ENCODE measurements at places on chromosomes 6 and 20.

GRCh38 chr6:2477250-2477649, 231.8 kb upstream of the GMDS start:
- DNase-seq: no peak

DNA sequence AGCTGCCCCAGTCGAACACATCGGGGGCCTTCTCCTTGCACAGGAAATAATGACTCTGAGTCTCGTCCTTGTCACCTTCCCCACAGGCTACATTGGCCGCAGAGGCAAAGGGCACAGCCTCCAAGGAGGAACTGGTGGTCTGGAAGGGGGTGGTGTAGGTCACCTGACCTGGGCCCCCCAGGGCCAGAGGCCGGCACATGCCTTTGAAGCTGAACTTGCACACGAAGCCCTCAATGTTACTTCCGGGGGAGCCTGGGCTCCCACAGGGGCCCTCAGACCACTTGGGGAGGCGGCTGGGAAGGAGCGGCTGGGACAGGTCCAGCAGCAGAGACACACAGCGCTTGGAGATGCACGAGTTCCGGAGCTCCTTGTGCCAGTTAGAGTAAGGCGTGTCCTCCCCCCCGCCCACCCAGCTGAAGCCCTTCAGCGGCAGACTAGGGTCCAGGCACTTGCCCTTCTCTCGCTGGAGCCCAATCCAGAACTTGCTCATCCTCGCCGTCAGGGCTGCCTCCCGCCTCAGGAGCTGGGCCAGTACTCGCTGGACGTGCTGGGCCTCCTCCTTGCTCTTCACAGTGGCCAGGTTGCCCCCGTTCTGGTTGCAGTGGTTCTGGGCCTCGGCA, 578 bp downstream of the CD93 start:
- no peak for DNase-seq

DNA sequence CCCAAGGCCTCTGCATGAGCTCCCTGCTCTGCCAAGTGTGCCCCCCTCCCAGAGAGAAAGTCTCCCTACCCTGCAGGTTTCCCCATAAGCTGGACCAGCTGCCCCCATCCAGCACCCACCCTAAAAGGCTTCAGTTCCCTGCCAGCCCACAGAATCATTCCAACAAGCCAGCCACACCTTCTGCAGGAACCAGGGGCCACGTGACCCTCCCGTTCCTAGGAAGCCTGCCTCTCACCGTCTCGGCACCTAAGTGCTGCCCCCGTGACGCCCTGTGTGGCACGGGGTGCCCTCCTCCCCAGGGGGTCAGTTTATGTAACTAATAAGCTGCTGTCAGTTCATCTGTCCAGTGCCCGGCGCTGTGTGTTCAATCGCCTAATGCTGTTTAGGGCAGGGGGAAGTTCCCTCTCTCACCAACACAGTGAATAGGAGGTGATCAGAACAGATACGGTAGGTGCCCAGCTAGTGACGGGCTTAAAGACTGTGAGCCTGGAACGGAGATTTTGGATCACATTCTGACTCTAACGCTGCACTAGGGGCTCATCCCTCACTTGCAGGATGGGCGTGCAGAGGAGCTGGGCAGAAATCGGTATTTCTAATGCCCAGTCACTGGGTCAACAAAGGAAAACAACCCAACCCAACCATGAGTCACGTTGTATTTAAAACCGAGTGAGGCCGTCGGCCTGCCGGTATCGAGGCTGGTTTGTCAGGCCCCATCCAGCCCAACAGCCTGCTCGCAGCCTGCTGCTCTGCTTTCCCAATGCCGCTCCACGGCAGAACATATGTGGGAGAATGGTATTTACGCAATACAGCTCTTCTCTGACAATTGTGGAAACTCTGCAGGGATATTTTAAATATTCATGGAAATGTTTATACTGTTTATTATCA, 56.0 kb downstream of the RAMACL start:
- DNase-seq: no peak

GRCh38 chr6:149761438-149761837, 11.9 kb downstream of the PCMT1 start:
- DNase-seq: no peak

DNA sequence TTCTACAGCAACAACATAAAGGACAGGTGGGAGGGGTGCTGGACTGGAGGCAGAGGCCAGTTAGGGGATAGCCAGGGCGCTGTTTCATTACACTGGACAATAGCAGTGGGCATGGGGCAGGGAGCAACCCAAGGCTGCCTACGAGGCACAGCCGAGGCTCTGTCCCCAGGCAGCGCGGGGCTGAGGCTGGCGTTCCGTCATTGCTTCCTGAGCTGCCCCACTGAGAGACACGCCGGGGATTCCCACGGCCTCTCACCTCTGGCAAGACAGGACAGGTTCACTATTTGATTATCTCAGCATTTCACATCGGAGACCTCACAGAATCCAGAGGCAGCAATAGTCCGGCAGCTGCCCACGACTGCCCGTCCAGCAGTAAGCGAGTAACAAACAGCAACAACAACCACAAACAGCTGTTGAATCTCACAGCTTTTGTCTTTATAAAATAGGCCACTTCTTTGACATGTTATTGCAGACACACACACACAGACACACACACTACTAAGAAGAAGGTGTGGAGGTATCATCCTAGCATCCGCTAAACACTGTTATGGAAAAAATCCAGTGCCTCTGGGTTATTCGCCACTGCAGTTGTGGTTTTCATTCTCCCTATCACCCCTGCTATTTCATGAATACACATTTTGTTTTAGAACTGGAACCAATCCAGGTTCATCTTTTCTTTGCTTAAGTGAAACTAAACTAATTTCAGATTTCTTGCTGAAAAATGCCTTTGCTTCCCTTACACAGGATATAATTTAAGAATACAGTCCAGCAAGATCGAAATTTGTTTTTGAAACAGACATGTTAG, 19.5 kb downstream of the KIF25 start:
- peak; percentile 66 for DNase-seq

- no peak for DNase-seq
These were observed 100.0 kb upstream of the CITED2 start for GRCh38 chr6:139474145-139475108.

All from osteocyte (in vitro differentiated cells).